ENCODE measurements at places on chromosomes 6 and 20.

- DNase-seq = no peak
These were observed 22.9 kb upstream of the JAG1 start for GRCh38 chr20:10696650-10697049.

DNA sequence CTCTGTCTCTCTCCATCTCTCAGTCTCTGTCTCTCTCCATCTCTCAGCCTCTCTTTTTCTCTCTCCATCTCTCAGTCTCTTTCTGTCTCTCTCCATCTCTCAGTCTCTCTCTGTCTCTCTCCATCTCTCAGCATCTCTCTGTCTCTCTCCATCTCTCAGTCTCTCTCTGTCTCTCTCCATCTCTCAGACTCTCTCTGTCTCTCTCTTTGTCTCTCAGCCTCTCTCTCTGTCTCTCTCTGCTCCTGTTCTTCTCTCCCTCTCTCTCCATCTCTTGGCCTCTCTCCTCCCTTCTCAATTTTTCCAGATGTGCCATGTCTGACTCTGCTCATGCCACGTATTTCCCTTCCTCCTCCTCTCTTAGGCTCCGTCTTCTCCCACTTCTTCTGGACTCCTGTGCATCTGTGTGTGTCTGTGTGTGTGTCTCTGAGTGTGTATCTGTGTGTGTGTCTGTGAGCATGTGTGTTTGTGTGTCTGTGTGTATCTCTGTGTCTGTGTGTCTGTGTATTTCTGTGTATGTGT is 72.7 kb downstream of the SRC start:
- DNase-seq = no peak

DNA sequence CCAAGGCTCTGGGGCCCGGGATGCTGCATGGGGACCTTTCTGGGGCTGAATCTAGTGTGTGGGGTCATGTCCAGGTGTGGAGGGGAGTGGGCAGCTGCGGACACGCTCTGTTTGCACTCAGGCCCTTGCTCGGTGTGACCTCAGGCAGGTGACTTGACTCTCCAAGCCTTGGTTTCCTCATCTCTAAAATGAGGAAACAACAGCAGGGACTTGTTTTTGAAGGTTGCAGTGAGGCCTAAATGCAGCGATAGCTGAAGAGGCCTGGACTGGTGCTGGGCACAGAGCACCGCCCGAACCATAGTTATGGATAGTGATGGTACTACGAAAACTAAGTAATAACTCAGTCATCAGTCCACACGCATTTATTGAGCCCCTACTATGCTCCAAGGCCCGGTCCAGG is 91.8 kb downstream of the NOL4L start:
- DNase-seq = no peak

DNA sequence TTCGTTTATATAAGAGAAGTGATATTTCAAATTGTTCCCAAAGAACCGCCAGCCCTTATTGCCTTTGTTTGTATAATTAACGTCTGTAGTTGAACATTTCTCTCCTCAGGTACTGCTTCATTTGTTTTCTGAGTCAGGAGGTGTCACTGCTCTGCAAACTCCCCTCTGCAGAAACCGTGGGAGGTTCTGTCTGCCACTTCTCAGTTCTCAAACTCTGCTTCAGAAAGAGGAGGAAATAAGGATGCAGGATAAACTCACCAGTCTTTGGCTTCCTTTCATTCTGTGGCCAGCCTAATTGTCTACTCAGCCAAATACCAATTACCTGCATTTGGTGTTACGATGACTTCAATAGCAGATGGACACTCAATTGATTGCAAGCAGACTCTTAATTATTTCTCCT is 149.8 kb downstream of the PAK5 start:
- no peak for DNase-seq

DNA sequence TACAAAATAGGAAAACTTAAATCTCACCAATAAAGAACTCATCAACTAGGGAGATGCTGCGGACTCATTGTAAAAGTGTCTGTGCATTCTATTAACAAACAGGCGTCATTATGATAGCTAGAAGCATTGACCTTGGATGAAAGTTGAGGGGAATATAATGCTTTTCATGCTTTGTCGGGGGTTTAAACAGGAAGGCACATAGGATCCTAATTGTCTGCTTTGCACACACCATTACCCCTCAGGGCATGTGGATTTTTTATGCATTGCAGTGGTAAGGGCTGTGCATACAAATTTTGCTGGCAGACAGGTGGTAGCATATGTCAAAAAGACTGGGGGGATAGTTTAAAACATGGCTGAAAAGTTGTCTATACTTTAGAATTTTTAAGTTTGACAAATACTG is 447.9 kb upstream of the PLCB4 start:
- no peak for DNase-seq

DNA sequence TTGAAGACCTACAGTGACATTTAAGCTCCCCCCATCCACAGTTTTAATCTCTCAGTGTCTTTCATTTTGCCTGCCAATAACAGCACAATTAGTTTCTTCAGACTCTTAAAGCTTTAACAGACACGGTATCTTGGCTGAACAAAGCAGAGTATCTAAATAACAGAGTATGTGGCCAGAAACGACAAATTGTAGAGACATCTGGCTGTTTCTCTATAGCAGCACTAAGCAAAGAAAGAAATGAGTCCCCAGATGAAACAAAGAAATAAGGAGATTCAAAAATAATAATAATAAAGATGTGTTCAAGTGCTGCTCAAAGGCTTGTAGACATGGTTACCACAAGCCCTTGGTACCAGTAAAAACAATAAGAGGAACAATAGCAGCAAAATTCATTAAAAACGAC is 97.8 kb upstream of the HDAC2 start:
- no peak for DNase-seq

- no peak for DNase-seq
These were observed 113.4 kb upstream of the SHLD1 start for GRCh38 chr20:5636841-5637240.

- no peak for DNase-seq
These were observed 105.5 kb upstream of the MYL9 start for GRCh38 chr20:36435592-36436541.

- DNase-seq = no peak
These were observed 7.3 kb downstream of the SLC2A4RG start for GRCh38 chr20:63746751-63747315.

- DNase-seq = no peak
These were observed 141.7 kb downstream of the C6orf58 start for GRCh38 chr6:127718694-127719093.

- DNase-seq = no peak
These were observed 1085.6 kb upstream of the FLRT3 start for GRCh38 chr20:15422966-15423365.

- DNase-seq = no peak
These were observed 53.3 kb upstream of the EPB41L1 start for GRCh38 chr20:36101192-36101591.

- no peak for DNase-seq
These were observed 586 bp upstream of the HMGA1 start for GRCh38 chr6:34236131-34236442.

DNA sequence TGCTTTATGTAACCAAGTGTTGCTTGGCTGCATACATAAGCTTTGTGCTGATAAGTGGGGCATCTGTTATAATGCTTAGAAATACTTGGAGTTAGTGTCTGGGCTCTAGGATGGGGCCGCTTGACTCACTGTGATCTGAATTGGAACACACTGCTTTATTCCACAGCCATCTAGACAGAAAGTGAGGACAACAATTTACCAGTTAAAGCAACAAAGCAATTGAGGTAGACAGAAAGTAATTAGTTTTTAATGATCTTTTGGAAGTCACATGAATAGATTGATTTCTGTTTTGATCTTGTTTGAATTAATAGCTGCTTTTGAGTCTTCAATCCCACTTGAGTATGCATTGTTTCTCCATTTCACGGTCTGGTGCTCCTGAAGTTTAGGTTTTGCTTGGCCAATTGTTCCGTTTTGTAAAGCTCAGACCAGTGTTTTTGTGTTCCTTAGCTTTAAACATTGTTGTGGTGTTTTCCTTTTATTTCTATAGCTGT is 157.5 kb downstream of the TRMT11 start:
- DNase-seq = no peak

DNA sequence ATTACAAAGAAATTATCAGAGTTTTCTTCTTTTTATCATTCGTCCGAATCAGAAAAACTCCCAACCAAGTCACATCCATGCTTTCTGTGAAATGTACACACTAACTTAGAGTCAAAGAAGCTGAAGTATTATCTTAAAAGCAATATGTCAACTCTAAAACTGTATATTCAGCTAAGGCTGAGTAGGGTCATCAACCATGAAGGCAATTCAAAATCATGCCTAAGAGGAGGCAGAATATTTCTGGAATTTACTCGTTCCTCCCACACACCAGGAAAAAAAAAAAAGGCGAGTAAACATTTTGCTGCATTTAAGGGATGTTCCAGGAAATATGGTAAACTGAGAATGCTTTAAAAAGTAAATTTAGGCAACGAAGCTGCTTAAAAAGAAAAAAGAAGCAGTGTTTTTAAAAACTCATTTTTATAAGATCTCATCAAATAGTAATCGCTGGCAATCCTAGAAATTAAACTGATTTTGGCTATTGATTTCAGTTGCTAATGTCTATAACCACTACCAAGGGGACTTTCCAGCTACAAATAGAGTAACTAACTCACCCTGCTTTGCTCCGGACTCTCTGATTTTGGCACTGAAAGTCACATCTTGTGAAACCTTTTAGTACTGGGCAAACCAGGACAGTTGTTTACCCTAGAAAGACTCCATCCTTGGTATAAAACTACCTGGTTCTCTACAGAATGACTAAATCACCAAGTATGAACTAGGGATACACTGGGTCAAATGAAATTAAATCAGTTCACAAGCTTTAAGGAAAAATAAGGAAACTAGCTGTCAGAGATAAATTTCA is 82.8 kb downstream of the MBOAT1 start:
- DNase-seq = no peak

GRCh38 chr6:148830614-148831013 is 83.8 kb downstream of the UST start:
- DNase-seq = no peak

DNA sequence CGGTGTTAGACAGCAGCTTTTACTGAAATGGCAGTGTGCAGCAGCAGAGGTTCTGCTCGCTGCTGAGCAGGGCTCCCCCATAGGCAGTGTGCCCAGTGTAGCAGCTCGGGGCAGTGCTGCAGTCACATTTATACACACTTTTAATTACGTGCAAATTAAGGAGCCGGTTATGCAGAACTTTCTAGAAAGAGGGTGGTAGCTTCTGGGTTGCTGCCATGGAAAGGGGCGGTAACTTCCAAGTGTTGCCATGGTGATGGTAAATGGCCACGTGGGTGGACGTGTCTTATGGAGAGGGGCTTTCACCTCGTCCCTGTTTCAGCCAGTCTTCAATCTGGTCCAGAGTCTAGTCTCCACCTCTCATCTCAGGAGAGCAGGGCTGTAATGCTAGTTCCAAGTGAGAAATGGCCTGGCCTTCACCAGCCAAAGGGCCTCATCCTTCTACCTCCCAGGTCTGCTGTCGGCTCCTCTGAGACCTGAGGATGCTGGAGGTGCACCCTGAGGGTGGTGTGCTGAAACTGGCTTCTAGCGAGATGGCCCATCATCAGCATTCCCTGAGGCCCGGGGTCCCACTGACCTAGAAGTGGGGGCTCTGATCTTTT is 180.5 kb upstream of the PMEPA1 start:
- no peak for DNase-seq

Data from HFFc6 (cell line).